Glutamatergic neuron (in vitro differentiated cells): ENCODE measurements at places on chromosomes 2 and 18. TPM values are rescaled to one million over a fixed set of nuclear protein-coding genes. Genes with fewer than 3 reads are reported as not detected.

Gene RFTN2
- total RNA-seq, result 2.5 TPM

Gene RAB6C
- 0.25 TPM for total RNA-seq

- H3K4me1 ChIP-seq, result no peaks in the 10 kb centered on the region
- no peak overlapping the region for H3K27ac ChIP-seq
- no peak overlapping the region for H3K4me3 ChIP-seq
- no peaks in the 10 kb centered on the region for H3K27me3 ChIP-seq
- DNase-seq, result no peak
These were observed 125.5 kb downstream of the ATAD2B start for GRCh38 chr2:23801396-23801795.

DNA sequence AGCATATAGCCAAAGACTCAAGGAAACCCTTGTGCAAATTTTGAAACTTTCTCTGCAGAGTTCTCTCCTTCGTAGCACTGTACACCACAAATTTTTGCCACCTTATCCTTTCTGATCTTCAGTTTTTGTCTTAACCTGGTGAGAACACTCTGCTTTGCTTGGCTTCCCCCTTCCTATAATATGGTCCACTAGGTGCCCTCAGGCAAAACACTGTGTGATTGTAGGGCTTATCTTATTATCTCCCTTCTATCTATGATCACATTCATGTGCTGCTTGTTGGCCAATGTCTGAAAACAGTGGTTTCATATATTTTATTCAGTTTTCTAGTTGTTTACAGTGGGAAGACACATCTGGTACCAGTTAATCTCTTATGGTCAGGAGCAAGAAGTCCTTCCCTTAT, 111.1 kb downstream of the MTX2 start:
- no peak overlapping the region for H3K27ac ChIP-seq
- H3K36me3 ChIP-seq, result peaks cover 10% of the 10 kb centered on the region
- no peak overlapping the region for H3K4me3 ChIP-seq
- no peaks in the 10 kb centered on the region for H3K4me1 ChIP-seq
- DNase-seq, result no peak
